Stimulated activated CD4-positive, alpha-beta T cell treated with anti-CD3 and anti-CD28 coated beads, Interleukin-15, amount 100 ng/mL, for 24 hours (primary cell): ENCODE measurements at places on chromosomes 13 and 19.
A peak's percentile ranks its signal among the peaks of the same experiment; 100 is the strongest.

- peak; percentile 80 for DNase-seq
Observed at GRCh38 chr19:13104360-13104847, 1.7 kb upstream of the LYL1 start.

DNA sequence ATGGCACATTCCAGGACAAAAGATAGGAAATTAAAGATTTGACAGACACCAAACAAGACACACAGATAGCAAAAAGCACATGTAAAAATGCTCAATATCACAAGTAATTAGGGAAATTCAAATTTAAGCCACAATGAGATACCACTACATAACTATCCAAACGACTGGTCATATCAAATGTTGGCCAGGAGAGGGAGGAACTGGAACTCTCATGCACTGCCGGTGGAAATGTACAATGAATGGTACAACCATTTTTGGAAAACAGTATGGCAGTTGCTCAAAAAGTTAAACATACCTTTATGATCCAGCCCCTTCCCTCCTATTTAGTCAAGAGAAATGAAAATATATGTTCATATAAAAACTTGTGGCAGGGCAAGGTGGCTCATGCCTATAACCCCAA lies 36.8 kb upstream of the CYP2S1 start:
- no peak for DNase-seq

- DNase-seq: no peak
Observed at GRCh38 chr13:71278512-71278911, 588.5 kb downstream of the DACH1 start.

DNA sequence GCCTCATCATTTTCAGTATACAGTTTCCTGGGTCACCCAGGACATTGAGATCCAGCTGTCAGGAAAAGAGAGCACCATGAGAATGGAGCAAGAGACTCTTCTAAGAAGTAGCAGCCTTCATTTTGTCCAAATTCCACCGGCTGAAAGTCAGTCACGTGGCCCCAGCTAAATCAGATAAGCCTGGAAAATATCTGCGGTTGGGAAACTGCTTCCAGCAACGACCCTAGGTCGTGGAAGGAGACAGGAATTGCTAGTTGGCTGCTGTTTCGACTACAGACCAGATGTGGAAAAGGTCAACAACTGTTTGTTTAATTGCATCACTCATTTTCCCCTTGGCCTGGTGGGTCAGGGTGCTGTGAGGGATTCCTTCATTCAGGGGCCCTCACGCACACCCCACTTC lies 107.0 kb downstream of the ZNF536 start:
- no peak for DNase-seq

GRCh38 chr13:45162821-45163220 lies 38.0 kb downstream of the KCTD4 start:
- no peak for DNase-seq
